ENCODE measurements at places on chromosomes 11 and 22. TPM values are rescaled to one million over a fixed set of nuclear protein-coding genes. Genes with fewer than 3 reads are reported as not detected.

- DNase-seq: no peak
Measured at GRCh38 chr11:11444027-11444803, 91.2 kb upstream of the CSNK2A3 start.

Gene OR9G4
- not detected for total RNA-seq

Gene OR51B5
- total RNA-seq: not detected

DNA sequence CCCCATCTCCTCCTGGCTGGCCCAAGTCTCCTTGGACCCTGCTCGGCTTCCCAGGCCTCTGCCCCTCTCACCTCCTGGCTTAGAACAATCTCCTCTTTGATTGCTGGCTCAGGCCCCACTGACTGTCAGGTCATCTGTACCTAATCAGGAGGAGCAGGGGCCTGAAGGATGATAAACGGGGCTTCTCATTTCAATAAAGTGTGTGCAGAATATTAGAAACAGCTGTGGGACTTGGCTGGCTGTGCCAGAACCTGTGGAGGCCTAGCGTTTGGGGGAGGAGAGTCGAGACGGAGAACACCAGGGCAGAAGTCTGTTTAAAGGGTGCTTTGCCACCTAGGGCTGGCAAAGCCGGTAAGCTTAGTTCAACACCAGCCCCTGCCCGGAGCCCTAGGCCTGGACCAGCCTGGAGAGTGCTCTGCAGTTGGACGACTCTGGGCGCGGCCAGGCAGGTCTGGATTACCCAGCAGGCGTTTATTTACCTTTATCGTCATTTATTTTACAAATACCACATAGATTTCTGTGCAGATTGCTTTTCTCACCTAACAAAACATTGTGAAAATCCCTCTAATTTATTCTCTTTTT lies 10.1 kb upstream of the VSIG10L2 start:
- DNase-seq: no peak

Gene MPZL3
- total RNA-seq: 1.7 TPM

DNA sequence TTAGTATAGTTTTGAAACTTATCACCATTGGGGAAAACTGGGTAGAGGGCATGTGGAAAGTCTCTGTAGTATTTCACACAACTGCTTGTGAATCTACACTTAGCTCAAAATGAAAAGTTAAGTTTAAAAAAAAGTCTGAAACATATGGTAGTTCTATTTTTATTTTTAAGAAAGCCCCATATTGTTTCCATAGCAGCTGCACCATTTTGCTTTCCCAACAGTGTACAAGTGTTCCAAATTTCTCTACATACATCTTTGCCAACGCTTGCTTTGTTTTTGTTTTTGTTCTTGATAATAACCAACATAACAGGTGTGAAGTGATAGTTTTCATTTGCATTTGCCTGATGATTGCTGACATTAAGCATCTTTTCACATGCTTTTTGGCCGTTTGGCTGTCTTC lies 445.2 kb downstream of the FAM181B start:
- no peak for DNase-seq

Gene GSTT2
- total RNA-seq: not detected

DNA sequence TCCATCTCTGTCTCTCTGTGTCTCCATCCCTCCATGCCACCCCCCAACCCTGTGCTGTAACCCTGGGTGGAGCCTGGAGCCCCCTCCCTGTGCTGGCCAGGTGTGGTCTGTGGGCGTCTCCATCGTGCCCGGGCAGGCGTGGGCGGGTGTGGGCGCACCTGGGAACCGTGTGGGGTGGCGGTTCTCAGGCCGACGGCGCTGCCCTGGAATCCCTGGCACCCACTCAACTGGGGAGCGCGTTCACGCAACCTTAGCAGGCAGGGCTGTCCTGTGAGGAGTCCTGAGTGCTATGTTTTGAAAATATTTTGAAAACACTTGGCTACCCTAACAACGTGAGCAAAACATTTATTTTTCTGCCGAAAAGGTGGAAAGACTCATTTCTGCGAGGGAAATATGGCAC lies 4.7 kb downstream of the TNNT3 start:
- no peak for DNase-seq

DNA sequence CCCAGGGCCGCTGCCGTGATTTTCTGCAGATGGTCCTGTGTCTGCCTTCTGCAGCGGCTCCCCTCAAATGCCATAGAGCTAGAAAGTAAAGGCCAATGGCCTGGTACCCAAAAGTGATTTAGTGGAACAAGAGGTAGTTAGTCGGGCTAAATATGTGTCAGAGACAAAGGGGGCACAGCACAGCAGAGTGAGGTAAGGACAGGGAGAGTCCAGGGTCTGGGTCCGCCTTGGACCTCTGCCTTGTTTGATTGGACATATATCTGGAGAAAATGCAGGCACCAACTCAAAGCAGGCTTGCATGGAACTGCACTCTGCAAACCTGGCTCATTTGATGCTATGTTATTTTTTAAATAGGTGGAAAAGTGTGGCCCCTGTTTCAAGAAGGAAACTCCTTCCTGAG lies 249.6 kb upstream of the B3GAT1 start:
- no peak for DNase-seq

Gene OSM
- 0.17 TPM for total RNA-seq

Gene SULT4A1
- total RNA-seq: 0.18 TPM

GRCh38 chr11:10308201-10308954 lies 3.5 kb downstream of the ADM start:
- no peak for DNase-seq

Gene KRTAP5-5
- total RNA-seq: not detected

GRCh38 chr22:31828739-31829138 lies 74.9 kb downstream of the DEPDC5 start:
- DNase-seq: no peak

Gene MS4A15
- total RNA-seq: not detected

GRCh38 chr11:16923987-16924386 lies 90.2 kb downstream of the PLEKHA7 start:
- DNase-seq: no peak

Gene NTM
- total RNA-seq: 82.5 TPM

DNA sequence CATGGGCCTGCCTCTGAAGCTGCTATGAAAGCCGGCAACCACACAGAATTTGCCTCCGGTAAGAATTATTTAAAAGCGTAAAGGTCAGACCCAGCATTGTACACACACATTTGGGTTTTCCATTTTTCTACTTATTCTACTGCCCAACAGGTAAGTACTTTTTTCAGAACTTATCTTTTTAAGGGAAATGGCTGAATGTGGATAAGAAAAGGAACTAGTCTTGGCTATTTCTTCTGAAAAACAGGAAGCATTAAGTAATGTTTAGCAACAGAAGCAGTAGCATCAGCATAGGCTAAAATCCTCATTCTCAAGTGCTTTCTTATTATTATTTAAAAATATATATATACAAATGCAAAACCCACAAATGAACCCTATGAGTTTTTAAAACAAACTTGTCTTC lies 103.1 kb downstream of the MPPED2 start:
- no peak for DNase-seq

DNA sequence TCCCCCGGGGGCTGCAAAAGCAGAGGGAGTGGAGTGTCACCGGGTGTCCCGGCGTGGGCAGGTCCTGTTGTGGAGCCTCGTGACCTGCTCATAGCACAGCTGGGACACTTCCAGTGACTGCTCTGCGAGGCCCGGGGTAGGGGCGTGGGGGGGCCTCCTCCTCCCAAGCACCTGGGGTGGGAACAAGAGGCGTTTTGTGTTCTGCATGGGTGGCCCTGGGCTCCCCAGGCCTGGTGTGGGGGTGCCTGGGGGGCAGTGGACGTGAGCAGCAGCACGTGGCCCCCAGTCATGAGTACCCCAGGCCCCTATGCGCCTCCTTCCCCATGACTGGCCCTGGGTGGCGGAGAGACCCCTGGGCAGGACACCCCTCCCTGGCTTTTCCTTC lies 104.7 kb downstream of the KCNQ1 start:
- DNase-seq: peak; percentile 10

Gene WT1
- total RNA-seq: 2.2 TPM

DNA sequence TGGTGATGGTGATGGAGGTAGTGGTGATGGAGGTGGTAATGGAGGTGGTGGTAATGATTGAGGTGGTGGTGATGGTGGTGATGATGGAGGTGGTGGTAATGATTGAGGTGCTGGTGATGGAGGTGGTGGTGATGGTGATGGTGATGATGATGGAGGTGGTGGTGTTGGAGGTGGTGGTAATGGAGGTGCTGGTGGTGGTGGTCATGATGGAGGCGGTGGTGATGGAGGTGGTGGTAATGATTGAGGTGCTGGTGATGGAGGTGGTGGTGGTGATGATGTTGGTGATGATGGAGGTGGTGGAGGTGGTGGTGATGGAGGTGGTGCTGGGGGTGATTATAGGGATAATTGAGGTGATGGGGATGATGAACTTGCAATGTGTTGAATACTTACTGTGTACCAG lies 79.9 kb downstream of the MPPED1 start:
- no peak for DNase-seq

Measured in right cardiac atrium (tissue), 5 donors.